ENCODE measurements at places on chromosomes 3 and 15.

- DNase-seq, result peak; percentile 38
Measured at GRCh38 chr3:191238321-191238817, 39.3 kb downstream of the OSTN start.

- no peak for DNase-seq
Measured at GRCh38 chr15:27660676-27661075, 438.4 kb downstream of the OCA2 start.

- no peak for DNase-seq
Measured at GRCh38 chr3:123015596-123015995, 12.0 kb downstream of the SEMA5B start.

GRCh38 chr3:183085634-183086390, 13.5 kb downstream of the MCCC1 start:
- no peak for DNase-seq

DNA sequence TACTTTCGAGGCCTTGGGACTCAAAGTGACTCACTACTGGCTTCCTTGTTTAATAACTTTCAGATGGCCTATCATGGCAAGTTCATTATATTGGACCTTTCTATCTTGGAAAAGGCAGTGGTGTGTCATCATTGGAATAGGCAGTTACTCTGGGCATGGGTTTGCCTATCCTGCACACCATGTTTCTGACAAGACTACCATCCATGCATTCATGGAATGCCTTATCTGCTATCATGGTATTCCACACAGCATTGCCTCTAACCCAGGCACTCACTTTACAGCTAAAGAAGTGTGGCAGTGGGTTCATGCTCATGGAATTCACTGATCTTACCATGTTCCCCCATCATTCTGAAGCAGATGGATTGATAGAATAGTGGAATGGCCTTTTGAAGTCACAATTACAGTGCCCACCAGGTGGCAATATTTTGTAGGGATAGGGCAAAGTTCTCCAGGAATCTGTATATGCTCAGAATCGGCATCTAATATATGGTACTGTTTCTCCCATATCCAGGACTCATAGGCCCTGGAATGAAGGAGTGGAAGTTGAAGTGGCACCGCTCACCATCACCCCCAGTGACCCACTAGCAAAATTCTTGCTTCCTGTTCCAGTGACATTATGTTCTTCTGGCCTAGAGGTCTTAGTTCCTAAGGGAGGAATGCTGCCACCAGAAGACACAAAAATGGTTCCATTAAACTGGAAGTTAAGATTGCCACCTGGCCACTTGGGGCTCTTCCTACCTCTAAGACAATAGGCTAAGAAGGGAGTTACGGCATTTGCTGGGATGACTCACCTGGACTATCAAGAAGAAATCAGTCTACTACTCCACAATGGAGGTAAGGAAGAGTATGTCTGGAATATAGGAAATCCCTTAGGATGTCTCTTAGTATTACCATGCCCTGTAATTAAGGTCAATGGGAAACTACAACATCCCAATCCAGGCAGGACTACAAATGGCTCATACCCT, 1161.4 kb downstream of the SI start:
- DNase-seq, result peak; percentile 1

DNA sequence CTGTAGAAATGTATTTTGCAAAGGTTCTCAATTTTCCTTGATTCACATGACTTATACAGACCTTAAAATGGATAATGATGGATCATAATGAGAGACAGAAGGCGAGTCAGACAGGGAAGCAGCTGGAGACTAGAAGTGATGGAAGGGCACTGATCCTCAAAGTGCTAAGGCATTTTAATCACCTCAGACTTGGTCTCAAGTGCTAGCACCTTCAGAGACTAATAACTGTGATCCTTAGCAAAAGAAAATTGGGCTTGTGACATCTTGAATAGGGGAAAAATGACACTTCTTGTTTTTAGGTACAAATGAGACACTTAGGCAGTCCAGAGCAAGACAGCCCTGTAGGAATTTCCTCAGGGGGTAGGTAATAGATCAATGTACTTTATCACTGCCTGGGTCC, 1011.7 kb downstream of the SQOR start:
- no peak for DNase-seq

DNA sequence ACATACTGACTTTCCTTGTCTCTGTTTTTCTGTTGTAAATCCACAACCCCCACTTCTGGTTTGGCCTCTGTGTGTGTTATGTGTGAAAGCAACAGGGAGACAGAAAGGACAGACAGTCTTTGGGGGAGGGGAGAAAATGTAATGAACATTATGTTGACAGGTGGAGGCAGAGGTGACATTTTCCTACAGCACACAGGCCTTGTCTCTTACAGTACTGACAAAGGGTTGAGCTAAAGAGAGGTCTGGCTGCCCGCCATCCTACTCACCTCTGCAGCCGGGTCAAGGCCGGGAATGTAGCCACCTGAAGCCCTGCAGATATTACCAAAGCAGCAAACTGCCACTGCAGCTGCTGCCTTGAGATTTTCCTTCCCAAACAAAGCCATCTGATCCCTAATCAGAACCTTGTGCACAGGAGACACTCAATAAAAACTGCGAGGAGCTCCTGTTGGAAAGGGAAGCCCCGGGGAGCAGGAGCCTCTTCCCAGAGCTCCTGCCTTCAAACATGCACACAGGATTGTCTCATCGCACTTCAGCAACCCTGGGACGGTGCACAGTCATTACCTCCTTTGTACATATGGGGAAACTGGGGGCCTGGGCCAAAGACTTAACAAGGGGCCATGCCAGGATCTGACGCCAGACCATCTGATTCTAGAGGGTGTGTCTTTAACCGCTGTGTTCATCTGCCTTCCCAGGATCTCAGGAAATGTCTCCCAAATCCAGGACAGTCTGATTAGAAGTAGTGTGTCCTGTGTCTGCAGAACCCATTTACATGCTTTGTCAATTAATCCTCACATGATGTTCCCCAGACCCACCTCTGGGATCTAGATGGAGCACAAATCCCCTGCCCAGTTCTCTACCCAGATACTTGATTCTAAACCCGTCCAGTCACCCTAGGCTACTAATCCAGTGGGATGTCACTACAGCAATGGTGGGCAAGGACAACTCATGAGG, 14.2 kb downstream of the MYO5C start:
- DNase-seq, result no peak

GRCh38 chr3:192919901-192920300, 2.2 kb upstream of the MB21D2 start:
- no peak for DNase-seq

DNA sequence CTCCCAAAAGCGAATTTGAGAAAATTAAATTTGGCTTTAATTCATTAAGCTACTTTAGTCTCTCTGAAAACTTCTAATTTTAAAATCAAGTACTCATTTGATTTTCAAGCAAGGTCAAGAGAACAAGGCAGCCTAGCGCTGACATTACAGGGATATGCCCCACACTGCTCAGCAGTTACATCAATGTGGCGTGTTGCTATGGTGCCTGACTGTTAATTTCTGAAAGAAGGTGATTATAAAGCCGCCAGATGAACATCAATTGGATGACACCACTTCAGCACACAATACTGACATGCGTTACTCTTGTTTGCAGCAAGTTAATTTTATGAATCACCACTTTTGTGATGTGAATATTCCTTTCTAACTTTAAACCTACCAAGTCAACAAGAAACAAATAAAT, 284.4 kb downstream of the FOXP1 start:
- no peak for DNase-seq

DNA sequence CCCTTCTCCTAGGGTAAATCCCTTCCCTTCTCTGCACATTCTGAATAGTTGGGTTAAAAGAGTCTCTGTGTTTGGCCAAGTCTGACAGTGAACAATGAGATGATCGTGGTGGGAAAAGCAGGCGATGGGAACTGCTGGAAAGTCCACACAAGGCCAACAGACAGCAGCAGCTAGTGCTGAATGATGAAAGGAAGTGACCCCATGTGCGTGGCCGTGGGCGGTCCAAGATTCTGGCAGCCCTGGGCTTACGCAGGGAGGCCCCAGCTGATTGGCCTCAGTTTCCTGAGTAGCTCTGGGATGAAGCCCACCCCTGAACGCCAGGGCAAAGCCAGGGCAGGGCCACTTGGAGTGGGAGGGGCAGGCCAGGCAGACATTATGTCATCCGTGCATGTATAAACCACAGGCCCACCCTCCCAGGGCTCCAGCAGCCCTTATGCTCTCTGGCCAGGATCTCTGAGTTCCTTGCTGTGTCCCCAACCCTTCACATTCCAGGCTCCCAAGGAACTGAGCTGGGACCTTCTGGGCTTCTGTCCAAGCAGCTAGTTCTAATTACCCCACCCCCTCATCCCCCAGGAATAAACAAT, 57.8 kb downstream of the CDC25A start:
- DNase-seq, result peak; percentile 94

- DNase-seq, result no peak
Measured at GRCh38 chr15:70269311-70269911, 171.7 kb upstream of the TLE3 start.

DNA sequence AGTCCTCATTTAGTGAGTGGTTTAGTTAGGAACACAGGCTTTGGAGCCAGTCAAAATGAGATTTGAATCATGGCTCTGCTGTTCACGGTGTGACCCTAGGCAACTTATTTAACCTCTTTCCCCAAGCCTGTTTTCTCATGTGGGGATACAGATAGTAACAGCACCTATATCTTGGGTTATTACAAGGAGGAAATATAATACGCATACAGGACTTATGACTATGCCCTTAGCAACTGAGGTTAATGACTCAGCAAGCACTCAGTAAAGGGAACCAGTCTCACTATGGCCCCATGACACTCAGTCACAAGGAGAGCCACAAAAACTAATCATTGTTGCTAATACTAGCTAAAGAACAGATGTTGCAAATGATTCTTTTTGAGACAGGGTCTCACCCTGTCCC, 45.9 kb downstream of the SUMF1 start:
- DNase-seq, result peak; percentile 27

- no peak for DNase-seq
Measured at GRCh38 chr3:126528419-126528799, 4.5 kb downstream of the CHST13 start.

DNA sequence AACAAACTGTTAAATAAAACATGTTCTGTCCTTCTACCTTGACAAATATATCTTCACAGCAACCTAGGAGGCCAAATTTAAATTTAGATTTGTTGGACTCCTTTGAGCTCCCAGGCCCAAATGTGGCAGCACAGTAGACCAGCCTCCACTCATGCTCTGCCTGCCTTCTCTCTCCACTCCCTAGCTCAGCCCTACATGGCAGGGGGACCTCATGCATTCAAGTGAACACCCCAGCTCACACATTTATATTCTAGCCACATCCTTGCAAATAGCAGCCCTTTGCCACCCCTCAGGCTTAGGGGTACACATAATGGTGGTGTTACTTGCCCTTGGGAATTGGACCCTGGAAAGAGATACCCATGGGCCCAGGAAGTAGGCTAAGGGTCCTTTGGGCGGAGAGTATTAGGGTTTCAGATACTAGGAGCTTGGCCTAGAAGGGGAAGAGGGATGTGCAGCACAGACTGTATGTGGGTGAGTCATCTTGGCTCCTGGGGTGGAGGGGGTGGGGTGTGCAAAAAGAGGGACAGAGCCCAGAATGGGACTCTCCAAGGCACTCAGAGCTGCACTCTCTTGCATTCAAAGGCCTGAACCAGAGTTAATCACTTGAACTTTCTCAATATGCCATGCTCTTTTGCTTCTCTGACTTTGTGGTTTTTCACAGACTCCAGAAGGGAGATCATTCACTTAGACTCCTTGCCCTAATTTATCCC, 268.4 kb upstream of the ROPN1 start:
- peak; percentile 87 for DNase-seq

DNA sequence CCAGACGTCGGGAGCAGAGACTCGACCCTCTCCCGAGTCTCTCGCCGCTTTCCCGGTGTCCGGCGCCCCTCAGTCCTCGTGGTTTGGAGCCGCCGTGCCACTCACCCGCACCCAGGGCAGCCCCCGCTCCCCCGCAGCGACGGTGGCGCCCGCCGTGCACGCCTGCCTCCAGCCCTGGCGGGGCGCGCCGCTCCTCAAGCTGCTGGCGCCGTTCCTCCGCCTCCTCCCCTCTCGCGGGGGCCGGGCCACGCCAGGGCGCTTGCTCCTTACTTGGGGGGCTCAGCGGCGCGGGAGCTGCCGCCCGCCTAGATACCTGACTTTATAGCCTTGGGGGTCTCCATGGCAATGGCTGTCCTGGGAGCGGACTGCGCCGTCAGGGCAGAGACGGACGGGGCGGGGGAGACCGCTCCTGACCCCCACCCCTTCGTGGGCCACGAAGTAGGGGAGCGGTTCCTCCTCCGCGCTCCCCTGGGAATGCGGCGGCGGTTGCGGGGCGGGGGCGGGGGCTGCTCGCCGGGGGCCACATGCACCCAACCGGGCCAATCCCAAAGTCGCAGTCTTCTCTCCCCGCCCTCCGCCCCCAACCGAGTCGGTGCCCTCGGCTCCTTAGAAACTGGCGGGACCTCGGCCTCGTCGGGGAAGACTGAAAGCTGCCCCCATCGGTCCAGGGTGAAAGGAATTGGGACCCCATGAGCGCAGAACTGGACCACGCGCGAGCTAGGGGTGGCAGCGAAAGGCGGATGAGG, at the start of gene ANKRD63:
Gene ANKRD63, minus strand, starts transcription at position 196 of the 746 bp plus-strand sequence. CDS start 478 bp downstream, outside the sequence.
- no peak for DNase-seq
